Foreskin keratinocyte (primary cell): ENCODE measurements at places on chromosomes 3 and 15. TPM values are rescaled to one million over a fixed set of nuclear protein-coding genes. Genes with fewer than 3 reads are reported as not detected.

Gene KPNA1
- 57.9 and 58.9 TPM in 2 replicates for total RNA-seq

GRCh38 chr3:129063841-129064482, 3.4 kb downstream of the GP9 start:
- DNase-seq: no peak

DNA sequence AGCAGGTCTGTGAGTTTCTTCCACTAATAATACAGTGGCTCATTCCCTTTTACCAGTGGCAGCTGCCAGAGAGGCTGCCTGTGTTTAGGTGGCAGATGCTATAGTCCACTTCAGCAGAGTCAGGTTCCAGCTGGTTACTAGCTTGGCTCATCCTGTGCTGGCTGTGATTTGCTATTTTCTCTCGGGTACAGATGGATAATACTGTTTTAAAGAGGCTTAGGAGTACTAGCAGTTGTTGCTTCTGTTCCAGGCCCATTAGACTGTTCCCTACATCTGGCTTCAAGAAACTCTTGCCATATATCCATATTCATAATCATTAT, 41.0 kb downstream of the ZNF609 start:
- no peak for DNase-seq

DNA sequence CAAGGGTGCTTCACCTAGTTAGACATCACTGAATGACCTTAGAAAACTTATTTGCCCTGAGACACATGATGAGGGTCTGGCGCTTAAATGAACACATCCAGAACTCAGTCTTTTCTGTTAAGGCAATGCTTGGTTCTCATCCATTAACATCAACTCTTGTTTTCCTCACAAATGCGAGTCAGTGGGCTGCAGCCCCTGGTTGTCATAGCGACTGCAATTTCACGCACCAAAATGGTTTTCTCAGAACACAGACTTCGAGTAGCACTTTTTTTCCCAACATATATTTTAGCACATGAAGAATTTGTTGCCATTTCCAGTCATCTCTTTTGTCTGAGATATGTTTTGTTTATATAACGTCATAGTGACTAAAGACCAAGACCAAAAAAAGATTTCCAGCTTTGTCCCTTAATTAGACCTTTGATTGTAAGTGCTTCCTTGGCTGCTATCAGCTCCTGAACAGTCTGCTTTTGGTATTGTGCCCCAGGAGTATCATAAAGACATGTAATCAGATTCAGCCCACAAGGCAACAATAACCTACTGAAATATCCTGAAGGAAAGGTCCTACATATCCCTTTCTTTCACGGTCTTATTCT, 68.5 kb downstream of the GPR176 start:
- DNase-seq: no peak

- DNase-seq: no peak
Observed at GRCh38 chr3:186221760-186222378, 113.0 kb upstream of the ETV5 start.

GRCh38 chr3:122063908-122064307, 8.7 kb downstream of the CD86 start:
- DNase-seq: no peak
